NCI-H2171 treated with DMSO at 0.1 percent for 48 hours (cell line): ENCODE measurements at places on chromosomes 11 and 22.

GRCh38 chr22:48700180-48700565 is 1127.5 kb downstream of the BRD1 start:
- no peak for DNase-seq

- no peak for DNase-seq
These were observed 3.8 kb upstream of the PKP3 start for GRCh38 chr11:390175-390574.

DNA sequence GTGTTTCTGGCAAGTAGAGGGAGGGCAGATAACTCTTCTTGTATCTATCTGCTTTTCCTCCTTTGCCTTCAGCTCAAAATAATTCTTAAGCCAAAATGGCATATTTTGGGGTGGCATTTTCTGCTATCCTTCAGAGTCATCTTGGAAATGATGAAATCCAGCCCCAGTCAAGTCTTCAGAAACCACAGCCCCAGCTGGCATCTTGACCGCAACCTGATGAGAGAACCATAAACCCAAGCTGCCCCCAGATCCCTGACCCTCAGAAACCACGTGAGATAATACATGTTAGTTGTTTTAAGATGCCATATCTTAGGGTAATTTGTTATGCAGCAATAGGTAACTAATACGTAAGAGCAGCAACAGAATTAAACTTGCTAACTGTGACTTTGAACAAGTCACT is 15.1 kb upstream of the PAMR1 start:
- DNase-seq = no peak

GRCh38 chr11:87456499-87456898 is 418.8 kb downstream of the TMEM135 start:
- DNase-seq = no peak

GRCh38 chr11:114886644-114887265 is 208.4 kb downstream of the NXPE2 start:
- DNase-seq = peak; percentile 51

- DNase-seq = no peak
These were observed 26.6 kb downstream of the P2RY2 start for GRCh38 chr11:73244589-73245240.

DNA sequence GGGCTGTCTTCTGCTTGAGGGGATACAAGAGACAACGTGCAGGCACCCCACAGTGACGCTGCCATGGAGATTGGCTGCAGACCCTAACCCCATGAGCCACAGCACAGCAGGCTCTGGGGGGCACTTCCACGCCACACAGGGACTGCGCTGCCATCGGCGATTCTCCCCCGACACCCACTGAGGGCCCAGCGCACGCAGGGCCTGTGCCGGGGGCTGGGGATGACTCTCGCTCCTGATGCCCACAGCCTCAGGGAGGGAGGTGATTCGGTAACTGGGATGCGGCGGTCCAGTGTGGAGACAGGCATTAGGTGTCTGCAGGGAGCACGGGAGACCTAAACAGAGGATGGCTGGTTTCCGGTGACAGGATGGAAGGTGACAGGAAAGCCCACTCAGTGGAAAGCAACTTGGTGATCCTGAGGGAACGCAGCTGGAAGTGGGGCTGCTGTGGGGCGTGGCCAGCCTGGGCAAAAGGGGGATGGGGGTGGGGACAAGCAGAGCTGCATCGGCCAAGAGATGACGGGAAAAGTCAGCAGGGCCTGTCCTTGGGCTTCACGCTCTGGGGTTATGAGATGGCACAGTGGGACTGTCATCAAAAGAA is 37.7 kb downstream of the EFCAB6 start:
- no peak for DNase-seq

DNA sequence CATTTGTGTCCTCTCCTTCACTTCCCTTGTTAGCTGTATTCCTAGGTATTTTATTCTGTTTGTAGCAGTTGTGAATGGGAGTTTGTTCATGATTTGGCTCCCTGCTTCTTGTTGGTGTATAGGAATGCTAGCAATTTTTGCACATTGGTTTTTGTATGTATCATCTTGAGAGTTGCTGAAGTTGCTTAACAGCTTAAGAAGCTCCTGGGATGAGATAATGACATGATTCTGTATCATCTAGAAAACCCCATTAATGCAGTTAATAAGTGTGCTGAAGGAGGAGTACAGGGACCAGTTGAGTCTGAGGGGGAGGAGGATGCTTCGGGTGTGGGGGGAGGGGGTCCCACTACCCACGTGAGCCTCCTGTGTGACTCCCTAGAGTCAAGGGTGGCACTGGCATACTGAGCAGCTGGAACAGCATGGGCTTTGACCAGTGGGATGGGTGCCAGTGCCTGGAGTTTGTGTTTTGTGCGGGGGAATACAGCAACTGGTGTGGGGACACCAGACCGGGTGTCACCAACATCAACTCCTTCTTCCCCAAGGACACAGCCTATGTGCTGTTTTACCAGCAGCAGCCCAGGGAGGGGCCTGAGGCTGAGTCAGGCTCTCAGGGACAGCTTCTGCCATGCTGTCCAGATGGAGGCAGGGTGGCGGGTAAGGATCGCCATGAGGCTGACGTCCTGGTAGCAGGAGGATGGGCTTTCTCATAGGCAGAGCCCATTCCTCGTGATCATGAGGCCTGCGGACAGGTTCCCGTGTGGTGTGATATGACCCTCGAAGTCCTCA is 24.1 kb downstream of the USP35 start:
- DNase-seq = no peak

GRCh38 chr22:31995807-31996206 is 47.3 kb upstream of the SLC5A1 start:
- no peak for DNase-seq

DNA sequence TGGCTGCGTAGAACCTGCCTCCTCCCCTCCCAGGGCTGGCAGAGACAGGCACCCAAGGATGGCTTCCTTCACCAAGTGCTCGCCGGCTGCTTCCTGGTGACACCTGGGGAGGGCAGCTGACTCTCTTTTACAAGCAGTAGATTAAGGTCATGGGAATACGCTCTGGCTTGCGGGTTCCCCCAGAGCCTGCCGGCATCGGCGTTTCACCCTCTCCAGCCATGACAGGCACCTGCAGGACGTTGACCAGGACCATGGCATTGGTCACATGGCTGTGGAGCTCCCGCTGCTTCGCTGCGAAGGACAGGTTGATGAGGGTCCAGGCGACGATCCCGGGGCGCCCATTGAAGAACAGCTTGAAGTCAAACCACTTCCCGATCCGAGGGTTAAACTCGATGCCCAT is 9.5 kb downstream of the DHCR7 start:
- DNase-seq = no peak

GRCh38 chr11:24356501-24356900 is 140.4 kb upstream of the LUZP2 start:
- peak; percentile 60 for DNase-seq

DNA sequence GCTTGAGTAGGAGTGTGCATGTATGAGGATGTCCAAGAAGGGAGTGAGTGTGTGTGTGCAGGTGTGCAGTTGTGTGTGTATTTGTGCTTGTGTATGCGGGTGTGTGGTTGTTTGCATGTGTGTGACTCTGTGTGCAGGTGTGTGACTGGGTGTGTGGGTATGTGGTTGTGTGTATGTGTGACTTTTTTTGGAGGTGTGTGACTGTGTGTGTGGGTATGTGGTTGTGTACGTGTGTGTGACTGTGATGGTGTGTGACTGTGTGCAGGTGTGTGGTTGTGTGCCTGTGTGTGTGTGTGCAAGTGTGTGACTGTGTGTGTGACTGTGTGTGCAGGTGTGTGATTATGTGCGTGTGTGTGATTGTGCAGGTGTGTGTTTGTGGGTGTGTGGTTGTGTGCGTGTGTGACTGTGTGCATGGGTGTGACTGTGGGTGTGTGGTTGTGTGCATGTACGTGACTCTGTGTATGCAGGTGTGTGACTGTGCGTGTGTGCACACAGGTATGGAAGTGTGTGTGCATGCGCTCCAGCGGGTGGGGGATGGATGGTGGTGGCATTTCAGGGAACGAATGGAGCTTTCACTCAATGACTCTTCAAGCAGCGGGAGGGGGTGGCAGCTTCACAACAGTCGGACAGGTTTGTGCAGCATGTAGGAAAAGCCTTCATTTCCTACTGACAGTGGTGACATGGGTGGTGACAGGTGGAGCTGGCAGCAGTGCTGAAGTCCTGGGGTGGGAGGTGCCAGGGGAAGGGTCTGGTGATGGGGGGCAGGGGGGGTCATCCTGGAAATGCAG is 47.6 kb downstream of the CACNA1I start:
- DNase-seq = no peak

DNA sequence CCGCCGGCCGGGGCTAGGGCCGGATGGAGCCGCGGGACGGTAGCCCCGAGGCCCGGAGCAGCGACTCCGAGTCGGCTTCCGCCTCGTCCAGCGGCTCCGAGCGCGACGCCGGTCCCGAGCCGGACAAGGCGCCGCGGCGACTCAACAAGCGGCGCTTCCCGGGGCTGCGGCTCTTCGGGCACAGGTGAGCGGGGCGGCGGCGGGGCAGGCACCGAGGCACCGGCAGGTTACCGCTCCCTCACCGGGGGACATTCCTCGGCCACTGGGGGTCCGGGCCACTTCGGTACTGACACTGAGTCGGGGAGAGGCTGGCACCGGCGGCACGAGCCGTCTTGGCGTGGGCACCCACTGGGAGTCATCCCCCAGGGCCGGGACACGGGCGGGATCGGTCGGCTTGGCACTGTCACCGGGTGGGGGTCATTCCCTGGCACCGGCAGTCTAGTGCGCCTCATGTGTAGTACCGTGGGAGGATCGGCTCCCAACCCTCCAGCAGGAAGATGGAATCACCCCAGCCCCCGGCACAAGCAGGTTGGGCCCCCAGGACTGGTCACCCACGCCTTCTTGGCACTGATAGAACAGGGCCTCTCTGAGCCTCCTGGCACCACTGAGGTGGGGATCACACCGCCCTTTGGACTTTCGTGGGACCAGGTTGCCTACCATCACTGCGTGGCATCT is 511 bp downstream of the DGKZ start:
- no peak for DNase-seq

- DNase-seq = peak; percentile 64
These were observed 377.7 kb downstream of the TENM4 start for GRCh38 chr11:79062814-79063762.

DNA sequence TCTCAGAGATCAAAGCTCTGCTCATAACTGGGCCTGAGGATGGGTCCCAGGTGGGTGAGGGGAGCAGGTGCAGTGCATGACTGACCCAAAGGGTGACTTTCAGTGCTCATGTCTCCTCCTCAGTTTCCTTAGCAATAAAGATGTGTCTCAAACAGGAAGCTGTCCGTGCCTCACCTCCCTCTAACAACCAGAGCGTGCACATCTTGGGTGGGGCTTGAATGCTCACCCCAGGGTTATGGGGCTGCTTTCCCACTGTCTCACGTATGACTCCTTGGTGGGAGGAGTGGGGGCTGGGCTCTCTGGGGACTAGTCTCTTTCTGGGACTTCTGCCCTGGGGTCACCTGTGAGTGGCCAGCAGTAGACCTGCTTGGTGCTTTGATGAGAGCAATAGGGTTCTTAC is 53.9 kb upstream of the PHOX2A start:
- DNase-seq = no peak

DNA sequence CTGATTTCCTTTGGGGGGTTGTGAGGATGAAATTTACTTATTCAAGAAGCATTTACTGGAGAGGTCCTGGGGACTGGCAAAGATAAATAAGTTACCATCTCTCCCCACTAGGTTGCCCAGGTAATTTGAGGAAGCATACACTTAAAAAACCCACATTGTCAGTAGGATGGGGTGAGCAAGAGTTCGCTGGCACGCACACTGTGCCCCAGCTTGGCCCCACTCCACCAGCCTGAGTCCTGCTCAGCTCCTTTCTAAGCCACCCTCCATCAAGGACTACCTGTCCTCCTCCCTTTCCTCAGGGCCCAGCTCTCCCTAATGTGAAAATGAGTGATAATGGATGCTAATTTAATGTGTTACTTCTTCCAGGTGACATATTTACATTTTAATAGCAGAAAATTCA is 216.5 kb upstream of the PLET1 start:
- DNase-seq = no peak

GRCh38 chr22:35634943-35635540 is 13.2 kb upstream of the APOL6 start:
- DNase-seq = peak; percentile 74

DNA sequence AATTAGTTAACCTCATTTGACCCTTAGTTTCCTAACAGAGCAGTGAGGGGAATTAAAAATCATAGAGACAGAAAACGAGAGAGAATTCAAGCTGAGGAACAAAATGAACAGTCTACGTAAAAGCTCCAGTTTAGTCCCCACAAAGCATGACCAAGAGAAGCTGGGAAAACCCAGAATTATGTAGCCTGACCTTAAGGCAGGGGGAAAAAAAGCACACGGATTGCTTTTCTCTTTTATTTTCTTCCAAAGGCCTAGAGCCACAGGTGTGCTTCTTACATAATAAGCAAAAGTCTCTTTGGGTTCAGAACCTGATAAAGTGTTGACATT is 514 bp upstream of the AMBRA1 start:
- DNase-seq = no peak

- no peak for DNase-seq
These were observed 21.7 kb upstream of the PDGFB start for GRCh38 chr22:39266398-39267030.

DNA sequence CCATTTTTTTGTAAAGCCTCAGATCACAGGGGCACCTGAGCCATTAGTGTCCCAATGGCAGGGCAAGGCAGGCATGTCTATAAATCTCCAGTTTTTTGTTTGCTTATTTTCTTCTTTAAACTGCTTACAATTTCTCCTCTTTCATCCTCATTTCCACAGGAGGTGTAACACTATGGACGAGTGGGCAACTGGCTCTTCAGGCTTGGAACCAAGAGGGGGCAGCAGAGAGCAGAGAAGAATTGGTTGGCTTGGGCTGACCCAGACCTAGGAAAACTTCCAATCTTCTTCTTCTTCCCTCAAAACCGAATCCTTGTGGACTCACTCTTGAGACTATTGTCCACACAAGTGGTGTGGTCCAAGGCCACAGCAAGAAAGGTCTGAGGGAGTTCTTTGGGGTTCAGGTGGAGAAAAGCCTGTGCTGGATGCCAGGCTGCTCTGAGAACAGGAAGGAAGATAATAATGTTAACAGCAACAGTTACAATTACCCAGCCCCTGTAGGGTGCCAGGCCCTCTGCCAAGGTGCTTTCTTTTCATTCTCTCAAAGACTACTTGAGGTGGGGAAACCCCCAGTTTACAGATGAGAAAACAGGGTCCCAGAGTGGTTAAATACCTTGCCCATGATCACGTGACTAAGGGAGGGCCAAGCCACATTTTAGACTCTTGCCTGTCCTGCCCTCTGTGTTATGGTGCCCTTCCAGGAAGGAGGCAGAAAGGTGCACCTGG is 70.7 kb upstream of the E2F8 start:
- DNase-seq = peak; percentile 6

GRCh38 chr11:34267013-34267412 is 90.8 kb downstream of the ABTB2 start:
- DNase-seq = no peak

- no peak for DNase-seq
These were observed 1470.5 kb downstream of the BRD1 start for GRCh38 chr22:48357196-48357595.

- DNase-seq = no peak
These were observed 4.7 kb downstream of the PYGM start for GRCh38 chr11:64754919-64755662.
